ENCODE measurements at places on chromosomes 5 and 9. TPM values are rescaled to one million over a fixed set of nuclear protein-coding genes. Genes with fewer than 3 reads are reported as not detected.
A peak's percentile ranks its signal among the peaks of the same experiment; 100 is the strongest.

- no peak overlapping the region for H3K27ac ChIP-seq
- peak; percentile 95 for DNase-seq
- no peaks in the 10 kb centered on the region for H3K36me3 ChIP-seq
- H3K27me3 ChIP-seq = no peaks in the 10 kb centered on the region
- H3K4me3 ChIP-seq = no peak overlapping the region
- H3K4me1 ChIP-seq = peaks cover 4% of the 10 kb centered on the region
Observed at GRCh38 chr5:111550282-111551020, 38.1 kb upstream of the STARD4 start.

DNA sequence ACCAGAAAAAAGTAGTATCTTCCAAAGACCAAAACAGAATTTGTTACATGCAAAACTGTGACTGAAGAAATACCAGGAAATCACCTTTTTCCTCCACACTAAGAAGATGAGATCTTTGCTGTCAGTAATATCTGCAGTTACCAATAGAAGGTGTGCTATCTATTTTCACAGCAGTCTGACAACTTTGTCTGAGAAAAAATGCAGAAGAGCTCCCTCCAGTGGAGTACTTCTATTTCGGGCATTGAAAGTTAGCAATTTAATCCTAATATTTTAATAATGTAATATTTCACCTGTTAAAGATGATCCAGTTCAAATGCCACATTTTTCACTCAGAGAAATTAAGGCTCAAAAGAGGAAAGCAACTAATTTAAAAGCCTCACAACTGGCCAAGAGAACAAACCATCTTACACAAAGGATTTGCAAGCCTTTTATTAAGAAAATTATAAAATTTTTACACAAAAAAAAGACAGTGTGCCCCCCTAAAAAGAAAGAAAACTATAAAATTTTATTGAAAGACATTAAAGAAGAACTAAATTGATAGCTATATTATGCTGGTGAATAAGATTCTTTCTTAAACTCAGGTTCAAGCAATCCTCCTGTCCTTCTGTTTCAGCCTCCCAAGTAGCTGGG, 50.6 kb downstream of the DEPDC1B start:
- no peaks in the 10 kb centered on the region for H3K27me3 ChIP-seq
- H3K4me3 ChIP-seq = no peak overlapping the region

DNA sequence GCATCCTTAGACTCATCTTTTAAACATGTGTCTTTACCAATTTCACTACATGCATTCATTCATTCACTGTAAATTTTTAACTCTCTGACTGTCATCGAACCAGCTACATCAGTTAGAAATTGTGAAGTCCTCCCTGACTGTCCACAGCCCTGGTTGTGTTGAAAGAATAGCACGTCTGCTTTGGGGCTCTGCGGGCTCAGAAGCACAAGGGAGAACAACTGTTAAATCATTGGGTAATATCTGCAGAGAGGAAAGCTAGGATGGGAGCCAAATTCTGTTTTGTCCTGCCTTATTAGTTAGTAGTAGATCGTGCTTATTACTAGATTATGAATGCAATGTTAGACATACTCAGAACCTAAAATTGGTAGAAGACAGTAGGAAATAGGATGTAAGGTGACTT, 26.3 kb upstream of the FAM120AOS start:
- no peak overlapping the region for H3K4me3 ChIP-seq
- H3K27ac ChIP-seq = no peak overlapping the region
- no peaks in the 10 kb centered on the region for H3K4me1 ChIP-seq

- DNase-seq = no peak
- H3K36me3 ChIP-seq = no peaks in the 10 kb centered on the region
- no peaks in the 10 kb centered on the region for H3K27me3 ChIP-seq
- H3K4me1 ChIP-seq = peaks cover 31% of the 10 kb centered on the region
Observed at GRCh38 chr5:134226441-134227192, 744 bp upstream of the PPP2CA start.

GRCh38 chr5:116765441-116765840, 190.8 kb upstream of the SEMA6A start:
- DNase-seq = no peak
- H3K27me3 ChIP-seq = no peaks in the 10 kb centered on the region
- no peaks in the 10 kb centered on the region for H3K36me3 ChIP-seq

- no peak overlapping the region for H3K27ac ChIP-seq
- H3K4me3 ChIP-seq = no peak overlapping the region
- no peaks in the 10 kb centered on the region for H3K4me1 ChIP-seq
- H3K27me3 ChIP-seq = no peaks in the 10 kb centered on the region
- DNase-seq = no peak
- H3K36me3 ChIP-seq = no peaks in the 10 kb centered on the region
Observed at GRCh38 chr5:138698713-138699112, 54.5 kb upstream of the CTNNA1 start.

DNA sequence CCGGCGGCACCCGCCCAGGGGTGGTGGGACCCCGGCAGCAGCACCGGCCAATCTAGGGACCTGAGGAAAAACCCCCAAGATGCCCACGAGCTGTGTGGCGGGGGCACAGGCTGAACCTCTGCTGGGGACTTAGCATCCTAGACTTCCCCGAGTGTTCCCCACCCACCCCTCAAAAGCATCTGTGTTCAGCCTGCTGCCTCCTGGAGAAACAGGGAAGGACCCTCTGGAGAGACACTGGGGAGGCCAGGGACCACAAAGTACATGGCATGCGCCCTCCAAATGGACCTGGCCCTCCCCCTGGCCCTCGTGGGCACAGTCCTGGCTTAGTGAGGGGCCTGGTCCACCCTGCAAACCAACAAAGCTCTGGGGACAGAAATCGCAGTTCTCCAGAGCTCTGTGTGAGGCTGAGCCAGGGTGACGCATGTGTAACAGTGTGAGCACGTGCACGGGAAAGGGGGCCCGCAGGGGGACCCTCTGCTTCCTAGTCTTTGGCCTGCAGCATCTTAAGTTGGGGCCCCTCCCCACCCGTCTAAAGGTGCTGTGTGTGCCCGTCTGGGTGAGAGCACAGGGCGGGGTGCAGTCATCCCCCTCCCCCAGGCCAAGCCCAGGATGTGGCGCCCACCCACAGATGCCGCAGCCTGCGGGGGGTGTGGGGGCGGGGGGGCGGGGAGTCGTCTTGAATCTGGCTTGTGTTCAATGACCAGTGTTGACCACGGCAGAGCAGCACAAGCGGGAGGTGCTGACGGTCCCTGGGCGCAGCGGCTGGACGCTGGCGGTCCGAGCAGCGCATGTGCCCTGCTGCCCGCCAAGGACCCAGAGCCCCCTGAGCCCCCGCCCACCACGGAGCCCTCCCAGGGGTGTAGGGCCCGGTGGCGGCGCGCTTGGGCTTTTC, 672 bp upstream of the KCNT1 start:
- peaks cover 6% of the 10 kb centered on the region for H3K4me1 ChIP-seq
- peak overlapping the region; percentile 31 for H3K4me3 ChIP-seq
- H3K36me3 ChIP-seq = no peaks in the 10 kb centered on the region
- H3K27me3 ChIP-seq = peaks cover 10% of the 10 kb centered on the region

- no peaks in the 10 kb centered on the region for H3K36me3 ChIP-seq
- DNase-seq = no peak
- no peaks in the 10 kb centered on the region for H3K27me3 ChIP-seq
- H3K4me1 ChIP-seq = peaks cover 24% of the 10 kb centered on the region
- H3K4me3 ChIP-seq = no peak overlapping the region
Observed at GRCh38 chr9:120730654-120731514, 16.6 kb upstream of the MEGF9 start.

DNA sequence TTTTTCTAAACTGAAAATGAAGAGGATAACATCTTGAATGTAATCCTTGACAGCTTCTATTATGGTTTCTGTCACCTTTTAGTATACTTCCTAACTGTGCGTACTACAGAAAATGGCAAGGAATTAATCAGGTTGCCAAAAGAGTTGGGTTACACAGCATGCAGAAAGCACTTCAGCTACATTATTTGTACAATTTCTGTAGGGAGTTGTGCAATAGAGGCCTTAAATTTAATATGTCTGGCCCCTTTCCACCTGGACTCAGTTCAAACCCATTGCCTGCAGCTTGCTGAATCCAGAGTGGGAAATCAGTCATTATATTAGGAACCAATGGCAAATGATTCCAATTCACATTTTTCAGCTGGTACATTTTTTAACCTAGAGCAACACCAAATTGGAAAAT, 549.7 kb downstream of the CSNK1G3 start:
- H3K27me3 ChIP-seq = no peaks in the 10 kb centered on the region
- no peak overlapping the region for H3K4me3 ChIP-seq
- peaks cover 9% of the 10 kb centered on the region for H3K4me1 ChIP-seq
- H3K36me3 ChIP-seq = no peaks in the 10 kb centered on the region

GRCh38 chr5:114636271-114636670, 274.4 kb downstream of the KCNN2 start:
- no peaks in the 10 kb centered on the region for H3K4me1 ChIP-seq
- H3K27ac ChIP-seq = no peak overlapping the region
- no peaks in the 10 kb centered on the region for H3K27me3 ChIP-seq
- no peak for DNase-seq

DNA sequence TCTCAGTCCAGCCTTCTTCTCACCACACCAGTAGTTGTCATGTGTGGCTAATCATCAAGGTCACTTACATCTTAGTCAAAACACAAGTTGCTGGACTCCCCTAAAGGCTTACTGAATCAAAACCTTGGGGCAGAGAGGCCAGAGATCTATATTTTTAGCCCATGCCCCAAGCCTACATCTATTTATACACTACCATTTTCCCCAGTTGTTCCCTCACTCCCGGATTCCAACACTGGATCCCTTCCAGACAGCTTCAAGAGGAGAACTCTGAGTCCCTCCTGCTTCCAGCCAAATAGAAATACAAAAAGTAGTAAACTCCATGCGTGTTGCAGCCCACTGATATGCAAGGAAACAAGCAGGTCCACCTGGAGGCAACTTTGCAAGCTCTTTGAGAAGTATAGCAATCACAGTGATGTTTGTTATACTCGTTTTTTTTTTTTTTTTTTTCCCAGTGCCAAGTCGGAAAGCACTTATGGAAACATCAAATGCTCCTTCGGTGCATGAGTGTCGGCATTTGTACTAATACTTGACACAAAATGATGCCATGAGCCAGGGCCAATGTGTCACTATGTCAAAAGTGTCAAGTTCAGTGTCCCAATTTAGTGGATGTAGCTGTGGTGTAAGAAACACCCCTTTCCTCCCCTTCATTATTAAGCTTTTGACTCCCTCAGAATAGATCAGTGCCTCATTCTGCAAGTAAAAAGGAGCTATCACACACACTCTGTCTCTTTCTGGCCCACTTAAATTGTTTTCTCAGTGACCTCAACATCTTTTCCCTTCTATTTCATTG, 594.2 kb upstream of the SGCD start:
- no peak overlapping the region for H3K4me3 ChIP-seq
- no peak for DNase-seq
- H3K27me3 ChIP-seq = no peaks in the 10 kb centered on the region
- no peak overlapping the region for H3K27ac ChIP-seq
- no peaks in the 10 kb centered on the region for H3K36me3 ChIP-seq

The SLC36A2 gene
- total RNA-seq = 0.75 TPM

The NIPAL4 gene
- total RNA-seq = not detected

The CDX1 gene
- total RNA-seq = not detected

The GABRA1 gene
- total RNA-seq = not detected

Data from ascending aorta (tissue), 2 donors.